ENCODE measurements at places on chromosomes 2 and 18.

- no peak for DNase-seq
Measured at GRCh38 chr2:142165790-142166189, 35.0 kb upstream of the LRP1B start.

GRCh38 chr2:161426455-161426921, 10.4 kb downstream of the TBR1 start:
- DNase-seq = no peak

DNA sequence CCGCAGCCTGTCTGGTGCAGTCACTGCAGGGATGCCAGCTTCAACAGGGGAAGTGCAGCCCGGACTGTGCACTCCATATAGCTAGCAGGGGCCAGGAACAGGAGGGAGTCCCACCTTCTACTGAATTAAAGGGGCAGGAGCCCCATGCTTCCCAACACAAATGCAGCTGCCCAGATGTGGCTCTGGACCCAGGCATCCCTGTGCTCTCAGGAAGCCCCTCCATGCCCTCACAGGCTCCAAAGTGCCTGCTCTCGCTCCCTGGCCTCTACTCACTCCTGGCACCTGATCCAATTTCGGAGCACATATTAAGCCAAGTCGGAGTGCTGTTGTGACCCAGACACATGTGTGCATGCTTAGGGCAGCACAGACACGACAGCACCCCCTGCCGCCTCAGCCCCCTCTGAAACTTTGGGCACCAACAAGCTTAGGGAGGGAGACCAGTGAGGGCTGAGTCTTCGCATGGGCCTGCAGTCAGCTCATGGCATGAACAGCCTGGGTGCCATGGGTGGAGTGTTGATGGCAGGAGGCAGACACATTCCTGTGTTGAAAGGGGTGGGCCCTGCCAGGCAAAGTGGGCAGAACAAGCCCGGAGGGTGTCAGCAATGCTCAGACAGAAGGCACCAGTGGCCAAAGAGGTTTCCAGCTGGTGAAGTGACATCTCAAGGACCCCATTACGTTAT, 83.5 kb downstream of the ZNF804A start:
- DNase-seq = no peak

- DNase-seq = no peak
Measured at GRCh38 chr2:23350041-23350791, 34.8 kb upstream of the KLHL29 start.

DNA sequence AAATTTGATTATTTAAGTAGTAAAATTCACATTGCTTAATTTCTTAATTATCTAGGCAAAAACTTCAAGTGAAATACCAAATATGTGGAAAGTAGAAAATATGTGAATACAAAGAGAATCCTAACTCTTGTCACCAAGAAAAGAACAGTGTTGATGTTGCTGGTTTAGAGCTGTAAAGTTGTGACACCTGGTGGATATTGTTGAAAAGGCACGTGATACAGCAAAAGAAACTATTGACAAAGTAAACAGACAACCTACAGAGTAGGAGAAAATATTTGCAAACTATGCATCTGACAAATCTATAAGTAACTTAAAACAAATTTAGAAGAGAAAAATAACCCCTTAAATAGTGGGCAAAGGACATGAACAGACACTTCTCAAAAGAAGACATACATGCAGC, 25.6 kb upstream of the ZC3H15 start:
- DNase-seq = no peak

GRCh38 chr2:1738646-1739302, 5.5 kb downstream of the PXDN start:
- peak; percentile 16 for DNase-seq

DNA sequence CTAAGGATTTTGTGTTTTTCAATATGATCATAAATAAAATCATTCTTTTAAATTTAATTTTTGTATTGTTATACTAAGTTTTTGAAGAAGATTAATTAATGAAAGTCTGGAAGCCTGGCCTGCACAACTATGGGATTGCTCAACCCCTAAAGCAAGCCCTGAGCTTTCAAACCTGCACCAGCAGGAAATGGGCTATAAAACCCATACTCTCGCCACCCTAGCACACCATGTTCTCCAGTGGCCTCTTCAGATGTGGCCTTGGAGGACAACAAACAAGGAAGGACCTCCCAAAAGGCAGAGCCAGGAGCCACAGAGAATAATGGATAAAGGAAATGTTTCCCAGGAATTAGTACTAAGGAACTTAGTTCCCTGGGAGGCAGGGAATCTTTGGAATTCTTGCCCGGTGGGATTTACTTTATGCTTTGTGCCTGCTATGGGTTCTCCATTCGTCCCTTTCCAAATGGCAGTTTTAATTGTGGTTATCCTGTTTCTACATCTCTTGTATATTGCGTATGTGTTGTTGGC, 212.5 kb downstream of the ZFP36L2 start:
- no peak for DNase-seq

GRCh38 chr2:136966485-136966884, 201.1 kb downstream of the THSD7B start:
- no peak for DNase-seq

- DNase-seq = no peak
Measured at GRCh38 chr2:149050188-149050587, 11.7 kb downstream of the LYPD6B start.

GRCh38 chr2:148603562-148603920, 41.0 kb upstream of the EPC2 start:
- no peak for DNase-seq

DNA sequence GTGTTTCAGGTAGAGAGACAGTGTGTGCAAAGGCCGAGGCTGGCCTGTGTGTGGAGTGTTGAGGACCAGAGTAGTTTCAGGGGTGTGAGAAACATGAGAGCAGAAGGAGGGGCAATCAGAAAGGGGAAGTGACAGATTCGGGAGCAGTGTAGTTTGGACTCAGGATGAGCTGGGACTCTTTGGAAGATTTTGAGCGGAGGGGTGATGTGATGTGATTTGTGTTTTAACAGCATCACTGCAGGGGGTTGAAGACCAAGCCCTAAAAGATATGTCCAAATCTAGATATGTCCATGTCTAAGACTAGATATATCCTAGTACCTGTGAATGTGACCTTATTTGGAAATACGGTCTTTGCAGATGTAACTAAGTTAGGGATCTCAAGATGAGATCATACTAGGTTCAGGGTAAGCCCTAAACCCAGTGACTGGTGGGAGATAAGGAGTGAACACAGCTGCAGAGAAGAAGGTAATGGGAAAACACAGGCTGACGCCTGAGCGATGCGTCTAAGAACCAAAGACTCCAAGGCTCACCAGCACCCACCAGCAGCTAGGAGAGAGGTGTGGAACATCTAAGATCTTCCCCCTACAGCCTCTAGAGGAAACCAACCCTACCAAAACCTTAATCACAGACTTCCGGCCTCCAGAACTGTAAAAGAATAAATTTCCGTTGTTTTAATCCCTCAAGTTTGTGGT, 38.5 kb upstream of the MYO3B start:
- no peak for DNase-seq

- no peak for DNase-seq
Measured at GRCh38 chr2:197847651-197848401, 43.4 kb downstream of the PLCL1 start.

DNA sequence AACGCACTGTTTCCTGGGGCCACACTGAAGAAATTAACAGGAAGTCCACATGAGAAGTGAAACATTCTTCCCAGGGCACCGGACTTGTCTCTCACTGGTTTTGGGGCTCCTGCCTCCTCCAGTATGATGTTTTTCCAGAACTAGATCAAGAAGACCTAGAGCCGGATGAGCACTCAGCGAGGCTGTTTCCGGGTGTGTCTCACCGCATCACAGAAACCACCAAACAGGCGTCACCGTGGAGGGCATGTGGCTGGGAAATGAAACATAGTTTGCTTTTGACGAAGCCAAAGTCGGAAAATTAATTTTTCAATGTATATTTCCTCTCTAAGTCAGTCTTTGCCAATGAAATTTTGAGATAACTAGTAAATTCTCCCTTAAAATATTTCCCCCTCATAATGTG, 314.0 kb upstream of the SALL3 start:
- DNase-seq = no peak

DNA sequence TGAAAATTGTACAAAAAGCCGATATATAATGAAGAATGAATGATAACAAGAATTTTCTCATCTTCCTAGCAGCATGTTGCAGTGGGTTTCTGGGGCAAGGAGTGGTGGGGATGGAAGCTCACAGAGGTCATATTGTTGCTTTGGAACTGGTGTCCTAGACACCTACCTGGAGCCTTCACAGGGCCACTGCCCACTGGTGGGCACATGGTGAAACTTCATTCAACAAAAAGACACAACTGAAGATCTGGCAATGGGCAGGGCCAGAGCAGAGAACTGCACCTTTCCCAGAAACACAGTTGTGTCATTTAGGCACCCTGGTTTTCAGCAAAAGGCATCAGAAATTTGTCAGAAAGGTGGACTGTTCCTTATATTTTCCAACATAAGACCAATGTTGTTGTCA, 115.3 kb downstream of the FHOD3 start:
- DNase-seq = no peak

DNA sequence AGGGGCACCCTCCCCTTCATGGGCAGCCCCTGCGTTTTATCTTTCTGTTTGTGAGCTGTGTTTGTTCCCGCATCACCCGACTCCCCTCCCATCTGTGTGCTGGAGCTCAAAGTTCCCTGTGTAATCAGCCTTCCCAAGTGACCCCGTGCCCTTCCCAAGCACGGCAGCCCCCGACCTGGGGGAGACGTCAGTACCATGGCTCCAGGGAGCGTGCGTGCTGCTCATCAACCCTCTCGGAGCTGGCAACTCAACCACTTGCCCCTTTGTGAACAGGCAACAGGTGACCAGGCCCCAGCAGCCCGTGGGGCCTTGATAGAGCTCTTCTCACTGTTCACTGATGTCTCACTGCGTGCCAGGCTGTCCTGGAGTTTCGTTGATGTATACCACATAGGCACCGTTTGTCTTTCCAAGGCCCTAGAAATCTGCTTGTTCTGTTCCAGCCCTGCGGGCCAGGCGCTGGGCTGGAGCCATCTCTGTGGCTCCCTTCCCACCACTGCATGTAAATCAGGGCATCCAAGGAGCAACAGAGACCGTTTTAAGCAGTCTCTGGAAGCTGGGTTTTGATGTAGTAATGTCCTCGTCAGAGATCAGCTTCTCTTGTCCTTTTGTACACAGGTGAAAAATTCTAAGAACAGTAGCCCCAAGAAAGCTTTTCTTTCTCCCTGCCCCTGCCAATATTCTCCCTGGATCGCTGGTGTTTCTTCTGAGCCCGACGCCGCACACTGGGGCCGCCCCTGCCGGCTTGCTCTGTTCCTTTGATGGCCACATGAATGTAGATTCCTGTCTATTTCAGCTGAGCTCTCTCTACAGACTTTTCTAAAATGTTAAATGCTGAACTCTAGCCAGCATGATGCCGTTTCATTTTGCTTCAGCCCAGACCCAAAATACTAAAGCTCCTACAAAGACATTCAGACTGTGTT, 107.0 kb upstream of the PTPRM start:
- peak; percentile 45 for DNase-seq

GRCh38 chr2:54438271-54438670, 17.9 kb upstream of the SPTBN1 start:
- peak; percentile 43 for DNase-seq

GRCh38 chr2:165558832-165559231, 89.3 kb downstream of the CSRNP3 start:
- DNase-seq = no peak

GRCh38 chr18:3246635-3247239, 864 bp upstream of the MYL12A start:
- DNase-seq = peak; percentile 51

DNA sequence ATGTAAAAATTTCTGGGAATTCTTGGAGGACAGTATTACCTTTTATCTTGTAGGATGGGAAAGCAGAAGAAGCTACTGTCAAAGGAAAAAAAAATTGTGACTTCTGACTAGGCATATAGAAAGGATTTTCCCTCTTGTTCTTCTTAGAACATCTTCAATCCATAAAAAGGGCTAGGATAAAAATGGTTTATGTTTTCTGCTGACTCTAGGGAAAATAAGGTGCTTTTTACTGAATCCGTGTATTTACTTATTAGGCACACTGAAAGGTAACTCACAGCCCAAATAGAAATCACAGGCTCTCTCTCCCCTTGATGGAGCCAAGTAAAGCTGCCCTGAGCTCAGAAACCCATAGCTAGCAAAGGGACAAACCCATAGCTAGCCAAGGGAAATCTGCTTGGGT, 74.6 kb downstream of the EPAS1 start:
- no peak for DNase-seq

DNA sequence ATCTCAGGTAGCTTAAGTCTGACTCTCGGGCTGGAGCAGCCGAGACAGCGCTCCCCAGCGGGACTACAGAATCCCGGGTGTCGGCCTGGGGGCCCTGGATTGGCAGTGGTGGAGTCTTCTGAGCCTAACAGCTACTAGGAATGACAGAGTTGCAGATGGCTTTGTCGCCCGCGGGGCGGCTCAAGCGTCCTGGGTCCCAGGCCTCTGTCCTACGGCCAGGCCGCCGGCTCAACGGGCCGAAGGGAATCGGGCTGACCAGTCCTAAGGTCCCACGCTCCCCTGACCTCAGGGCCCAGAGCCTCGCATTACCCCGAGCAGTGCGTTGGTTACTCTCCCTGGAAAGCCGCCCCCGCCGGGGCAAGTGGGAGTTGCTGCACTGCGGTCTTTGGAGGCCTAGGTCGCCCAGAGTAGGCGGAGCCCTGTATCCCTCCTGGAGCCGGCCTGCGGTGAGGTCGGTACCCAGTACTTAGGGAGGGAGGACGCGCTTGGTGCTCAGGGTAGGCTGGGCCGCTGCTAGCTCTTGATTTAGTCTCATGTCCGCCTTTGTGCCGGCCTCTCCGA, 8.8 kb downstream of the SIX2 start:
- no peak for DNase-seq

- no peak for DNase-seq
Measured at GRCh38 chr2:135140606-135141005, 88.5 kb downstream of the RAB3GAP1 start.

GRCh38 chr2:218317303-218317630, 25.0 kb upstream of the TMBIM1 start:
- no peak for DNase-seq

DNA sequence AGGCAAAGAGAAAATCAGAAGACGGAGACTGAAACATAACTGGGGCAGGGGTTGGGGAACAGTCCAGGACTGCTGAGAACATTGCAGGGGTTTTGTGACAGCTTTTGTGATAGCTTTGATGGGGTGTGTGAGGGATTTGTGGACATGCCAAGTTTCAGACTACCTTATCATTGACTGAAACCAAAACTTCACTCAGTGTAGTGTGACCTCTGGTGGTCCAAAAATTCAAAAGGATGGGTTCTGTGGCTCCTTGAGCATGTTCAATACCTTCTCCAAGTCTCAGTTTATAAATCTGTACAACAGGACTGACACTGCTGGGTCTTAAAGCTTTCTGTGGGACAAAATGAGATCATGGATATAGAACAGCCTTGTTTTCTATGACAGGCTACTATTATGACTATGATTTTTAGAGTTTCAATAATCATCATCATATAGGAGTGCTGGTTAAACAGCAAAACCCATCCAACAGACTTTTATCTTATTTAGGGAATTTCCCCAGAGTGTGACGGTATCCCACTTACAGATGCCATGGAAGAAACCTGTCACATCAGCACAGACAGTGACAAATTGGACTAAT, 259.2 kb upstream of the SLC14A2 start:
- DNase-seq = no peak

DNA sequence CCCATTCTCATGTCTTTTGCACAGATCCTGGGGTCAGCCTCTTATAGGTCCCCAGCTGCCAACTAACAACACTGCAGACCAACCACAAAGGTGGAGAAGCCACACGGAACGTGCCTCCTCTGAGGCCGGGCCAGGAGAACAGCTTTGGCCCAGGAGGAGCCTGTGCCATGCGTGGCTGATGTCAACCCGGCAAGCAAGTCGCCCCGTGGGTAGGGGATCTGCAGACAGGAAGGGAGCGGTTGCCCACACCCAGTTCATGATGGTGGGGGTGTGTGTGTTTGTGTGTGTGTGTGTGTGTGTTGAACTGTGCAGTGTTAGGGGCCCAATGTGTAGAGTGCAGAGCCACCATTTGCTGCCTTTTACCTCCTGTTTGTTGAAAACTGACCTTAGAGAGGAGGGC, 2.4 kb upstream of the CLEC4F start:
- DNase-seq = no peak
